Suppressor macrophage treated with lipopolysaccharide for 1 hour (primary cell): ENCODE measurements at places on chromosomes 12 and 14.

- no peak for DNase-seq
These were observed 24.4 kb upstream of the STK38L start for GRCh38 chr12:27219693-27220054.

GRCh38 chr14:83714151-83714550 is 1815.8 kb upstream of the FLRT2 start:
- no peak for DNase-seq

- DNase-seq, result no peak
These were observed 37.9 kb upstream of the TBX5 start for GRCh38 chr12:114443607-114444421.

GRCh38 chr12:213527-213932 is 427 bp downstream of the SLC6A12 start:
- DNase-seq, result peak; percentile 63

DNA sequence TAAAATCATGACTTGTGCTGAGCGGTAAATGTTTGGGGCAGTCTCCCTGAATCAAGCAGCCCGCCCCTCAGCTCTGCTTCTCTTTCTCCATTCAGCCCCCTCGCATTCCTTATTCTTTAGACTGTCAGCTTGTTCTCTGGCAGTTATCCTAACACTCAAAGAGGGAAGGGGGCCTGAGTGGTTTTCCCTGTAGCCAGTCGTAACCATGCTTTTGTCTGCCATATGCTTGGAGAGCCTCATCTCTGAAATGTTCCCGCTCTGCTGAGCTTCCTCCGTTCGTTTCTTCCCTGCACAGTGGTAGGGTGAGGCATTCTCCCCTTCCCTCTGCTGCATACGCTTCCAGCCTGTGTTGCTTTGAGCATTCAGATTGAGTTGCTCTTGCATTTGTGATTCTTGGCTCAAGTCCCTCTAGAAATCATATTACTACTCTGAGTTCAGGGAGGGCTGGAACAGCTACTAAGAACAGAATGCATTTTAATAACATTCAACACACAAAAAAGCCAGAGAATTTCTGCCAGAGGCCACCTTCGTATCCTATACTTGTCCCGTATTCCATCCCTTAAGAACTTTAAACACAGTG is 119.7 kb downstream of the FBXL14 start:
- DNase-seq, result no peak

DNA sequence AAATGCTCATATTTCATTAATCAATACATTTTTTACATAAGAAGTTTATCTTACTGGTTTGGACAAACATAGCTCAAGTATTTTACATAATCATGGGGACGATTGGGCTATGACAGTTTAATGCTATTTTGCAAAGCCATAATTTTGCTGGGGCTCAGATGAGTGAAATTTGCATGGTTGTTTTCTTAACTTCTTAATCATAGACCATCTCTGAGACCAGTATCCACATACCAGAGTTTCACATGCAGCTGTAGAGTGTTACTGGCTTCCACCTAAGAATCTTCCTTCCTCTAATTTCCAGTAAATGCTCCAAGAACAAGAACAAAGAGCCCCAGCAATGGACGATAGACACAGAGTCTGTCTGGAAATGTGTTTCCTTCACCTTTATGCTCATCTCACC is 303.0 kb upstream of the TMEM132C start:
- DNase-seq, result no peak

GRCh38 chr14:104294628-104294982 is 156.2 kb downstream of the KIF26A start:
- no peak for DNase-seq
